ENCODE measurements at places on chromosomes 6 and 20.
A peak's percentile ranks its signal among the peaks of the same experiment; 100 is the strongest.

GRCh38 chr6:15268137-15268908 lies 22.5 kb downstream of the JARID2 start:
- no peak for DNase-seq

- DNase-seq, result no peak
These were observed 33.5 kb downstream of the PLG start for GRCh38 chr6:160735523-160735922.

GRCh38 chr20:14355791-14356190 lies 18.4 kb upstream of the FLRT3 start:
- no peak for DNase-seq

DNA sequence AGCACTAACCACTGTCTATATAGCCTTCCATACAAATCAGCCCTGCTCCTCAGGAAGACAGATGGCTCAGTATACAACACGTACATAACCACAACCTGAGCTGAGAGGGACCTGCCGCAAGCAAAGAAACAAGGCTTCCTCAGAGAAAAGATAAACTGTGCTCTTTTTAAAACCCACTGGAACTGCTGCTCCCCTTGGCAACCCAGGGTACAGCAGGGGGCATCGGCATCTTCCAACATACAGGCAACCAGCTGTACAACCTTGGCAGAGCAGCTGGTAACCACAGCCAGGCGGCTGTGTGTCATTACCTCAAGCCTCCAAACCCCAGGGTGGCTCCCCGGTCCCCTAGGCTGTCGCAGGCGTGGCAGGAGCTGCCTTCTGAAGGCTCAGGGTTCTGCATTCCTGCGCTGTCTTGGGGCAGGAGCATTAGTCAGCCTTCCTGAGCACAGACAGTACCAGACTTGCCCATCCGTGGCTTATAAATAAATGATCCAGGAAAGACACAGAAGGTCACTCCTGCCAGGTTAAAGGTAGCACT lies 249.5 kb downstream of the ADGRG6 start:
- peak; percentile 10 for DNase-seq

- DNase-seq, result no peak
These were observed 68.8 kb downstream of the IBTK start for GRCh38 chr6:82178759-82179112.

- DNase-seq, result no peak
These were observed 193.5 kb downstream of the UNC5CL start for GRCh38 chr6:40845553-40845952.

DNA sequence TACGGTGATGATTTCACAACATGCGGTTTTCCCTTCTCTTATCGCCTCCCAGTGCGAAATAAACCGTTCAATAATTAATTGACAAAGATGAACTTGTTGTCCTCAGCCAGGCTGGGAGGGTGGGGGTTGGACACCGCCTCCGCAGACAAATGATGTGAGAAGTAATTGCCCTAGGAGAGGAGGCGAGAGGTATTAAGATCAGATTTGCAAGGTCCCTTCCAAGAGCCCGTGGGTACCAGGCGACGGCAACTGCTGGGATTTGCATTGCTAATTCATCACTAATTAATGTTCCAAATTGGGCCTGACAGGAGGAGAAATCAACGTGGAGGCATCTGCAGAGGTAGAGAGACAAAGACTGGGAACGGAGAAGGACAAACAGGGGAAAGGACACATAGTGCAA lies 90.2 kb upstream of the CCDC167 start:
- DNase-seq, result no peak

- no peak for DNase-seq
These were observed 40.5 kb downstream of the TGM6 start for GRCh38 chr20:2421247-2421646.

- no peak for DNase-seq
These were observed 739 bp downstream of the GSS start for GRCh38 chr20:34954904-34955230.
